ENCODE measurements at places on chromosomes 11 and 22. TPM values are rescaled to one million over a fixed set of nuclear protein-coding genes. Genes with fewer than 3 reads are reported as not detected.

LRRC4C gene
- total RNA-seq = 0.38 TPM

ACTN3 gene
- not detected for total RNA-seq

SPI1 gene
- total RNA-seq = 10.5 TPM

MS4A6E gene
- total RNA-seq = not detected

MRGPRX4 gene
- not detected for total RNA-seq

OAF gene
- total RNA-seq = 41.6 TPM

TEX12 gene
- total RNA-seq = not detected

C1QTNF5 gene
- total RNA-seq = 11.4 TPM

HBG1 gene
- total RNA-seq = not detected

- H3K36me3 ChIP-seq = no peaks in the 10 kb centered on the region
- H3K27me3 ChIP-seq = no peaks in the 10 kb centered on the region
- no peak overlapping the region for H3K4me3 ChIP-seq
- DNase-seq = no peak
- peaks cover 66% of the 10 kb centered on the region for H3K4me1 ChIP-seq
These were observed 129.1 kb downstream of the COMMD9 start for GRCh38 chr11:36160091-36160490.

- no peak overlapping the region for H3K27ac ChIP-seq
- no peaks in the 10 kb centered on the region for H3K4me1 ChIP-seq
- no peak for DNase-seq
- H3K36me3 ChIP-seq = no peaks in the 10 kb centered on the region
- no peaks in the 10 kb centered on the region for H3K27me3 ChIP-seq
- H3K4me3 ChIP-seq = no peak overlapping the region
These were observed 270.8 kb upstream of the SESN3 start for GRCh38 chr11:95501761-95502266.

DNA sequence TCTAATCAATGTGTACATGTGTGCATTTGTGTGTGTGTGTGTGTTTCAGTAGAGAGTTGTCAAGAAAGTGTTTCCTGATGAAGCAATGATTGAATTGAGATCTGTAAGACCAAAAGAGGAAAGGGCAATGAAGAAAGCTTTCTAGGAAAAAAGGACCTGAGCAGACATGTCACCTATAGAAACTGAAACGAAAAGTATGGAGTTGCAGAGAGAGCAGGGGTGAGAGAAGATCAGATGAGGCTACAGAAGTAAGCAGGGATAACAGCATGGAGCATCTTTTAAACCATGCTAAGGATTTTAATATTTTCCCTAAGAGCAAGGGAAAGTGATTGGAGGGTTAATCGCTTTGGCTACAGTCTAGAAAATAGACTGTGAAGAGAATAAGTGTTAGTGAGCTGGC lies 1459.4 kb upstream of the TENM4 start:
- H3K27me3 ChIP-seq = no peaks in the 10 kb centered on the region
- H3K4me1 ChIP-seq = no peaks in the 10 kb centered on the region
- DNase-seq = no peak
- H3K36me3 ChIP-seq = no peaks in the 10 kb centered on the region
- H3K27ac ChIP-seq = no peak overlapping the region

- H3K36me3 ChIP-seq = no peaks in the 10 kb centered on the region
- no peaks in the 10 kb centered on the region for H3K4me1 ChIP-seq
These were observed 34.4 kb downstream of the CCDC34 start for GRCh38 chr11:27328614-27329013.

DNA sequence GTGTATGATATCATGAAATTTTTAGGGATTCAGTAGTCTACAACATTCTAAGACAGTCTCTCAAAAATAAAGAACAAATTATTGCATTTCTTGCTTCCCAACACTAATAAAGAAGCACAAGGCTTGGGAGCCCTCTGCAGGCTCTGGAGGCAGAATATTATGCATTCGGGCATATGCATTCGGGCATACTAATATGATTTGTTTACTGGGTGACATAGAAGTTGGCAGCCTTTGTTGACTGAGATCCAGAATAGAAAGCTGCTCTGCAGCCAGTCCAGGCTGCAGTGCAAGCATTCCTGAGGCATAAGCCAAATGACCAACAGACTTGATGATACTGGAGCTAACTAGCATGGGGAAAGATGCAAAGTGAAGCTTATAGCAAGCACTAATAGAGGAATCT lies 945.5 kb downstream of the OPCML start:
- H3K27me3 ChIP-seq = peaks cover 2% of the 10 kb centered on the region
- H3K27ac ChIP-seq = no peak overlapping the region
- no peak overlapping the region for H3K4me3 ChIP-seq
- H3K36me3 ChIP-seq = no peaks in the 10 kb centered on the region
- no peak for DNase-seq

- no peak for DNase-seq
- H3K4me1 ChIP-seq = peaks cover 8% of the 10 kb centered on the region
- no peak overlapping the region for H3K4me3 ChIP-seq
- H3K27ac ChIP-seq = no peak overlapping the region
- no peaks in the 10 kb centered on the region for H3K27me3 ChIP-seq
These were observed 38.8 kb downstream of the FBLN1 start for GRCh38 chr22:45541382-45541979.

- H3K4me3 ChIP-seq = no peak overlapping the region
- no peak for DNase-seq
- no peaks in the 10 kb centered on the region for H3K27me3 ChIP-seq
- H3K4me1 ChIP-seq = no peaks in the 10 kb centered on the region
- H3K36me3 ChIP-seq = peaks cover 77% of the 10 kb centered on the region
- no peak overlapping the region for H3K27ac ChIP-seq
These were observed 26.1 kb upstream of the CHRM4 start for GRCh38 chr11:46417711-46418110.

- no peaks in the 10 kb centered on the region for H3K27me3 ChIP-seq
- no peak overlapping the region for H3K27ac ChIP-seq
- H3K4me3 ChIP-seq = no peak overlapping the region
- no peaks in the 10 kb centered on the region for H3K36me3 ChIP-seq
- no peaks in the 10 kb centered on the region for H3K4me1 ChIP-seq
These were observed 8.3 kb upstream of the INSC start for GRCh38 chr11:15106201-15106965.

GRCh38 chr11:8674859-8675258 lies 7.6 kb downstream of the TRIM66 start:
- peaks cover 16% of the 10 kb centered on the region for H3K4me1 ChIP-seq
- no peak overlapping the region for H3K4me3 ChIP-seq
- no peaks in the 10 kb centered on the region for H3K36me3 ChIP-seq
- DNase-seq = no peak

- H3K4me3 ChIP-seq = no peak overlapping the region
- no peak for DNase-seq
- H3K27ac ChIP-seq = no peak overlapping the region
- H3K4me1 ChIP-seq = no peaks in the 10 kb centered on the region
These were observed 71.8 kb downstream of the GGTLC2 start for GRCh38 chr22:22716136-22716665.

- no peaks in the 10 kb centered on the region for H3K36me3 ChIP-seq
- H3K27ac ChIP-seq = no peak overlapping the region
- no peak overlapping the region for H3K4me3 ChIP-seq
- DNase-seq = no peak
- H3K27me3 ChIP-seq = no peaks in the 10 kb centered on the region
- H3K4me1 ChIP-seq = no peaks in the 10 kb centered on the region
These were observed 20.9 kb downstream of the BRSK2 start for GRCh38 chr11:1410366-1411291.

DNA sequence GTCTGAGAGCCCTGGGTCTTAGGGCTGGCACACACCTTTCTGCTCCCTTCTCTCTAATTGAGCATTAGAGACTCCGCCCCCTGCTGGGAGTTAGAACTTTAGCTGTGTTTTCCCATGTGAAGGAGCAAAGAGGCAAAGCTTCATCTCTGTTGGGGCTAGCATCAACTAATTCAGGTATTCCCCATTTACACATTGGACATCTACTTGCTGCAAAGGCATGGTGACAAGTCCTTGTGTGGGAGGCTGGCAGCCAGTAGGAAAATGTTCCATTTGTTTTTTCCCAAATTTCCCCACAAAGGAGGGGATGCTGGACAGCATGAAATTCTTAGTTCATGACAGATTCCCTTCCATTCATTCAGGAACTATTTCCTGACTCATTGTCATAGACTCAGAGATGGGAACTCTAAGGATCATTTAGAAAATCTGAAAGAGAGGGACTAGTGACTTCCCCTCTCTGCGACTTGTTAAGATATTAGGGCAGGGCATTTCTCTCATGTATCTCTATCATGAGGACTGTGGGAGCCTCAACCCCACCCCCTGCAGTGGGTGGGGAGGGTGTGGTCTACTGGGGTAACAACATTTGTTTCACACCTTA lies 3.6 kb downstream of the CD44 start:
- no peaks in the 10 kb centered on the region for H3K27me3 ChIP-seq
- no peak overlapping the region for H3K4me3 ChIP-seq
- H3K27ac ChIP-seq = no peak overlapping the region

- H3K36me3 ChIP-seq = no peaks in the 10 kb centered on the region
- no peaks in the 10 kb centered on the region for H3K4me1 ChIP-seq
- no peak overlapping the region for H3K27ac ChIP-seq
- no peak overlapping the region for H3K4me3 ChIP-seq
- H3K27me3 ChIP-seq = no peaks in the 10 kb centered on the region
These were observed 599.3 kb upstream of the LRRC4C start for GRCh38 chr11:42058794-42059193.

- no peaks in the 10 kb centered on the region for H3K27me3 ChIP-seq
- peak; percentile 70 for DNase-seq
- peaks cover 14% of the 10 kb centered on the region for H3K4me1 ChIP-seq
- H3K27ac ChIP-seq = no peak overlapping the region
- no peaks in the 10 kb centered on the region for H3K36me3 ChIP-seq
These were observed 87.6 kb downstream of the LARGE1 start for GRCh38 chr22:33832558-33833151.

- H3K4me1 ChIP-seq = no peaks in the 10 kb centered on the region
- H3K27me3 ChIP-seq = no peaks in the 10 kb centered on the region
- H3K4me3 ChIP-seq = no peak overlapping the region
These were observed 305.3 kb downstream of the ETS1 start for GRCh38 chr11:128282053-128282452.

DNA sequence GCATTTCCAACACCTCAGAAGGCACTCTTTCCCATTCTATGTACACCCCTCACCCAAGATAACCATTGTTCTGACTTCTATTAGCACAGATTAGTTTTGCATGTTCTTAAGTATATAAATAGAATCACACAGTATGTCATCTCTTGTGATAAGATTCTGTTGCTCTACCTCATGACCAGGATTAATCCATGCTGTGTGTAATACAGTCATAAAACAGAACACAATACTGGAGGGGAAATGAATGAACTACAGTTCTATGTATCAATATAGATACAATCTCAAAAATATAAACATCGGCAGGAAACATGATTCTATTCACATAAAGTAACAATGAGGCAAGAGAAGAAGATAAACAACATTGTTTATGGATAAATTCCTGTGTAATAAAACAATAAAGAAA lies 151.5 kb downstream of the ATG16L2 start:
- no peaks in the 10 kb centered on the region for H3K36me3 ChIP-seq
- no peak overlapping the region for H3K27ac ChIP-seq
- no peak overlapping the region for H3K4me3 ChIP-seq
- no peaks in the 10 kb centered on the region for H3K27me3 ChIP-seq
- DNase-seq = no peak
- H3K4me1 ChIP-seq = peaks cover 18% of the 10 kb centered on the region

DNA sequence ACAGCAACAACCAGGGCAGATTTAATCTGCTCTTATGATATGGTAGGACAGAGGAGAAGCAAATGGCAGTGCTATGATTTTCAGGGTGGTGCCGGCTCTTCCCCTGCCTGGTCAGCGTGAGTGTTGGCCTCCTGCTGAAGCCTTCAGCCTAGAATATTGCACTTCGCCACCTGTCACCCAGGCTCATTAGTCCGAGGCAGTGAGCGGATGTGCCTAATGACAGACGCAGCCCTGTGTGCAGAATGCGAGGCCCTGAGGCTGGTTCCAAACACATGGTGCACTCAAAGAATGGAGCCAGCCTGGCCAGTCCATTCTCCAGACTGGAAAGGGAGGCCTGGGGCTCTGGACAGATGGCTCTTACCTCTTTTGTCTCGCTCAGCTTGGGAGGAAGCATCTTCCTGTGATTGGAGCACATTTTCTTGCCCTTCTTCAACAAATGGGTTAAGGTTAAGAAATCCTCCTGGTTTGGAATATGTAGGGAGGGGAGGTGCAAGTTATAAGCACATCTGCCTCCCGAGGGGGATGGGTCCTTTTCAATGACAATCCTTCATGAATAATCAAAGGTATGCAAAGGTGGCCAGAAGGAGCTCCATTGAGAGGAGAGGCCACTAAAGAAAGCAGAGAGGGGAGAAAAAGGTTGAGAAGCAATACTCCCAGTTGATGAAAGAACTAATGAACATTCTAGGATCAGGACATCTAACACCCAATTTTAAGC lies 39.7 kb upstream of the GALNT18 start:
- H3K27me3 ChIP-seq = no peaks in the 10 kb centered on the region
- no peak overlapping the region for H3K4me3 ChIP-seq
- H3K36me3 ChIP-seq = no peaks in the 10 kb centered on the region
- H3K27ac ChIP-seq = no peak overlapping the region
- peaks cover 7% of the 10 kb centered on the region for H3K4me1 ChIP-seq

DNA sequence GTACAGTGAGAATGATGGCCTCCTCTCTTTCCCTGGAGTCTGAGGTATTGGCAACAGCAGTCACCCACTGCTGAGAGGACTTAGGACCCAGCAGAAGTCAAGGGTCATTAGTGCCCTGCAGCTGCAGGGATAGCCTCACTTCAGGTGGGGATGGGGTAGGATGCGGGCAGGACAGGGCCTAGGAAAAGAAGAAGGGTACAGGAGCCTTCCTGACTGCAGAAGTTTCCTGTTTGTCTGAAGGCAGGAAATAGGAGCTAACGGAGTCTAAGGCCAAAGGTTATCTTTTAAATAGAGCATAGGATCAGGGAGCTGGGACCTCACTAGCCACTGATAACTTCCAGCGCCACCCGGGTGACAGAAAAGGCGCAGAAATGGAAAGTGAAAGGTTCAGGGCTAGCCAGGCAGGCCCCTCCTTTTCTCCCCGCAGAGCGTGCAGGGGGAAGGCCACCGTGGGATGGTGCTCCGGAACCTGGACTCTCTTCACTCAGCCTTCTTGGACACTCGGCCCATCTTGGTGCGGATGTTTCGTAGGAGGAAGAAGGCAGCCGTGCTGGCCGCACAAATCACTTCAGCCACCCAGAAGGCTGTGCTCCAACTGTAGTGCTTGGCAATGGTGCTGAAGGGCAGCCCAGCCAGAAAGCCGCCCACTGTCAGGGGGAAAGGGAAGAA lies 6.0 kb downstream of the TRAPPC4 start:
- peaks cover 58% of the 10 kb centered on the region for H3K4me1 ChIP-seq
- peak overlapping the region; percentile 27 for H3K27ac ChIP-seq
- peaks cover 65% of the 10 kb centered on the region for H3K36me3 ChIP-seq
